ENCODE measurements at places on chromosomes 4 and X. TPM values are rescaled to one million over a fixed set of nuclear protein-coding genes. Genes with fewer than 3 reads are reported as not detected.
A peak's percentile ranks its signal among the peaks of the same experiment; 100 is the strongest.

F11 gene
- total RNA-seq: 0.99 TPM

CNGA1 gene
- total RNA-seq: 0.52 TPM

KLHL34 gene
- not detected for total RNA-seq

HSFX1 gene
- 0.63 TPM for total RNA-seq

ZCCHC12 gene
- total RNA-seq: 1.3 TPM

ART3 gene
- total RNA-seq: 0.63 TPM

AGTR2 gene
- total RNA-seq: not detected

GRCh38 chr4:180437601-180438000, 1805.6 kb upstream of the TENM3 start:
- DNase-seq: no peak

- DNase-seq: peak; percentile 7
Measured at GRCh38 chrX:134670134-134670924, 12.1 kb upstream of the PLAC1 start.

GRCh38 chrX:151177141-151178027, 1.0 kb downstream of the GPR50 start:
- no peak for DNase-seq

- no peak for DNase-seq
Measured at GRCh38 chr4:82889287-82889686, 1.7 kb downstream of the SEC31A start.

DNA sequence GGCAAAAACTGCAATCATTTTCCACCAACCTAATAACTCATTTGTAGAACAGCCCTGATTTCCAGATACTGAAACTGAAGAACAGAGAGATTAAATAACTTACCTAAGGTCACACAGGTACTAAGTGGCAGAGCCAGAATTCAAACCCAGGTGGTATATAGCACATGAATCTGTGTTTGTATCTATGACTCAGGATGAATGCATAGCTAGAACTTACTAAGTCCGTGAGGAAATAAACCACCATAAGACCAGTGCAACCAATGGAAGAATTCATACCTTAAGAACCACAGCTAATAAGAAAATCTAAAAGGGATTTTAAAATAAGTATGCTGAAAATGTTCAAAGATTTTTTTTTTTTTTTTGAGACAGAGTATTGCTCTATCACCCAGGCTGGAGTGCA, 1.5 kb upstream of the PLAC1 start:
- DNase-seq: no peak

DNA sequence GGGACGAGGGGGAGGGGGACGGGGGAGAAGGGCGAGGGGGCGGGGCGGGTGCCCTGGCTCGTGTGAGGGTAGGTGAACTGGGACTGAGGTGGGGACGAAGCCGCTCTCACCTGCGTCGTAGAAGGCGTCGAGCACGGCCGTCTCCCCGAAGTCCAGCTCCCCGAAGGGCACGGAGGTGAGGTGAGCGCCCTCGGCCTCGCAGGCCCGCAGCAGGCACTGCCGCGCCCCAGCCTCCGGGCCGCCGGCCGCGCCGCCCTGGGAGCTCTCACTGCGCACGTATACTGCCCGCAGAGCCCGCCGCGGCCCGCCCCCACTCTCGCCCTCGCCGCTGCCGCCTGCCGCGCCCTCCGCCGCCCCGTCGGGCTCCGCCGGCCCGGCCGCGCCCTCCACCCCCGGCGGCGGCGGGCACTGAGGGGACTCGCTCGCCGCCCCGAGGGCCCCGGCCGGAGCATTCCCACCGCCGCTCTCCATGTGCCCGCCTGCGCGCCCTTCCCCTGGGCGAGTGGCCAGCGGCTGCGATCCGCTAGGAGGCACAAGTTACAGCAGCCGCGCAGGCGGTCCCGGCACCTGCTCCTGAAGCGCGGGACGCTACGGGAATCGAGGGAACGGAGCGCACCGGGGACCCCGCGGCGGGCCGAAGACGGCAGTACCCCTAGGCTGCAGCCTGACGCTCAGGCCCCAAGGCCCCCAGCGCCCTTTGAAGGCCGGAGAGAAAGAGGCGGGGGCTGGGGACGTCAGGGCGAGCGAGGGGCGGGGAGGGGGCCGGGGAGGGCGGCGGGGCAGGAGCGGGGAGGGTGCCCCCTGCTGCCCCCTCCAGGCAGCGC, at the start of gene MAP3K15:
TSS of gene MAP3K15 (minus strand) at position 718 of the 824 bp plus-strand sequence. CDS start at position 471, 247 bp downstream.
- DNase-seq: no peak

- DNase-seq: no peak
Measured at GRCh38 chrX:75547783-75548182, 24.9 kb upstream of the ZDHHC15 start.

DNA sequence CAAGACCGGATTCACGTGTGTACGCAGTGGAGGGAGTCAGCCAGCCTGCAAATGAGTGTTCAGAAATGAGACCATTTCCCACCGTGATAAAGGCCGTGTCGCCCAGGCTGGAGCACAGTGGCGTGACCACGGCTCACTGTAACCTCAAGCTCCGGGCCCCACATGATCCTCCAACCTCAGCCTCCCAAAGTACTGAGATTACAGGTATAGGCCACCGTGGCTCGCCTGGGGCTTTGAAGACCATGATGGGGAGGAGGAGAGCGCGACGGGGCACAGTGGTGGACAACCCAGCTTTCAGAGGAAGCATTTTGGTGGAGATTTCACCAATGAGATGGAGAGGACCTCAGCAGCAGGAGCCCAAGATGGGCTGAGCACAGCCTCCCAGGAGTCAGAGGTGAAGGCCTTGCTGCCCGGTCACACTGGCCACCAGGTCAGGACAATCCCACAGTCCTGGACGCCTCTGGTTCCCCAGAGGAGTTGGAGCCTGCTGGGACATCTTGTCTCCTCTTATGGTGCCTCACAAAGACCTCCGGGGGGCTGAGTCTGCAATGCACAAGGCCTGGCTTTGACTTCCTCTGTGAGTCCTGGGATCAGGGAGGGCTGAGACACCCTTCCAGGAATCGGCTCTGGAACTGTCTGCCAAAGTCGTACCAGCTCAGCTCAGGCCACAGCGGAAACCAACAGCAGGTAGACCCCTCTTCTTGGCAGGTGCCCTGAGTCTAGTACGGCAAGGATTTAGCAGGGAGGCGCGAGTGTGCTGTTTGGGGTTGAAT, 22.4 kb upstream of the MXD4 start:
- no peak for DNase-seq

DNA sequence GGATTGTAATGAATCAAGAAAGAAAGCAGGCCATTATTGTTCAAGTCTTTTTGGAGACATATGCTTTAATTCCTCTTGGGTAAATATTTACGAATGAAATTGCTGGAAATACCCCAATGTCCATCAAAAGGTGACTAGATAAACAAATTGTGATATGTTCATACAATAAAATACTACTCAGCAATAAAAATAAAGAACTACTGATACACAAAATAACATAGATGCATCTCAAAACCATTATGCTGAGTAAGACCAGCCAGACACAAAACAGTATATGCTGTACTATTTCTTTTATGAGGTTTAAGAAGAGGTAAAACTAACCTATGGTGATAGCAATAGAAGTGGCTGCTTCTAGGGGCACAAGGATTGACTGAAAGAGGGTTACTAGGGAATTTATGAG, 28.8 kb upstream of the JADE1 start:
- no peak for DNase-seq

DNA sequence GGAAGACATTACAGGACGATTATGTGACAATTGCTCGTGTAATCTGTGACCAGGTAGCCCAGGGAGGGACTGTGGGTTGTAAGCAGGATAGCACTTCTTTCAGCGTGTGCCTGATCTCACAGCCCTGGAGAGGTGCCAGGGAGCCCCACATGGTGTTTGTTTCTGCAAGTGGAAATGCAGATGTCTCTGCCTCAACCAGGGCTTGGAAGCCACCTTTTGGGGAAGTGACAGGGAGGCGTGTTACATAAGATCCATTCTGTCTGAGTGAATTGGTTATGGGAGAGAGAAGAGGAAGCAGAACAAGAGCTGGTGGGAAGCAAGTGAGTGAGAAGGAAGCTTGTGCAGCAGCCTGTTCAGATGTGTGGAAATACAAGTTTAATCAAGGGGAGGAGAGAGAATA, 104.5 kb upstream of the GATB start:
- no peak for DNase-seq

DNA sequence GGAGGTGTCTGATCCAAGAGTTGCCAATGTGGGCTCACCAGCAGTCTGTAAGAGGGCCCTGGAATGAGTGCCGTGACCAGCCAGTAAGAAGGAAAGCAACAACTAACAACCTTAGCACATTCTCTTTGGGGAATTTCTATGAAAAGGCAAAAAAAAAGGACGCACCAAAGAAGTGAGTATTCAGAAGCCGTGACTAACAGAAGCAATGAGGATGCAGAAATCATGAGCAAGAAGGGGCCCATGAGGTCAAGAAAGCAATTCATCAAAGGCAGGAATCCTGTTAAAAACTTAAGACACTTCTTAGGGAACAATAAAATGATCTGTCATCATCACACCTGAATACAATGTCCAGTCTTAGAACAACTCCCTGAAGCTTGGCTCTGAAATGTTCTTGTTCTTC, 260.5 kb downstream of the RAPGEF2 start:
- no peak for DNase-seq

All from H1 (cell line).